CMK (cell line): ENCODE measurements at places on chromosomes 5 and 9.

- no peak for DNase-seq
Measured at GRCh38 chr9:131744171-131744719, 4.4 kb upstream of the RAPGEF1 start.

DNA sequence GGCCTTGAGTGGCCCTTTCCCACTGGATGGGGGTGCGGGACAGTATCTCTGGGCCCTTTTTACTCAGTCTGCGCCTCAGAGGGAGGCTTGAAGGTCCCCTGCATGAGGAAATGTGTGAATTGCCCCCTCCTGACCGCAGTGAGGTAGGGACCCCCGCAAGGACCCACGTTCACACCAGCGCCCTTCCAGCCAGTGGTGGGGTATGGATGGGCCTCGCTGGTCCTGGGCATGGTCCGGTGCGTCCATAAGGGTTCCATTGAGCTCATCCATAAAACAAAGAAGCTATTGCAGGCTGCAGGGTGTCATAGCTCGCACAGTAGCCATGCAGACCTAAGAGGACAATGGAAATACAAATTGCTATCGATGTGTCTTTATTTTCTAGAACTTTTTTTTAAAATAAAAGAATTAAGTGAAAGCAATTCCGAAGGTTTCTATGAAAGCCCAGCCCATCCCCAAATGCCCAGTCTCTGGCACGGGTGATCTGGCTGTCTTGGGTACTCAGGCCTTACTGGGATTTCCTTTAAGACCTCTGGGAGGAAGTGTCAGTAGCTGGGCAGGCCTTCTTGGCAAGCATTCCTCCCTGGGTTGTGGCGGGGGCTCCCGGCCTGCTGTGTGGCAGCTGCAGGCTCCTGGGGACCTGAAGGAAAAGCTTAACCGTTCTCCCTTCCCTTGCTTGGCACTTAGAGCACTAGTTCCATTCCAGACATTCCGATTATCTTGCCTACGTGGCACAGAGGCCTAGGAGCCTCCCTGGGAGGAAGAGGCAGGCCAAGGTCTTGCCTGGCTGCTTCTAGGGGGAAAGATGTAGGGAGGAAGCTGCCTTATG lies 1.5 kb upstream of the SEMA5A start:
- no peak for DNase-seq

GRCh38 chr9:35937227-35937626 lies 20.7 kb downstream of the OR2S2 start:
- DNase-seq = no peak

DNA sequence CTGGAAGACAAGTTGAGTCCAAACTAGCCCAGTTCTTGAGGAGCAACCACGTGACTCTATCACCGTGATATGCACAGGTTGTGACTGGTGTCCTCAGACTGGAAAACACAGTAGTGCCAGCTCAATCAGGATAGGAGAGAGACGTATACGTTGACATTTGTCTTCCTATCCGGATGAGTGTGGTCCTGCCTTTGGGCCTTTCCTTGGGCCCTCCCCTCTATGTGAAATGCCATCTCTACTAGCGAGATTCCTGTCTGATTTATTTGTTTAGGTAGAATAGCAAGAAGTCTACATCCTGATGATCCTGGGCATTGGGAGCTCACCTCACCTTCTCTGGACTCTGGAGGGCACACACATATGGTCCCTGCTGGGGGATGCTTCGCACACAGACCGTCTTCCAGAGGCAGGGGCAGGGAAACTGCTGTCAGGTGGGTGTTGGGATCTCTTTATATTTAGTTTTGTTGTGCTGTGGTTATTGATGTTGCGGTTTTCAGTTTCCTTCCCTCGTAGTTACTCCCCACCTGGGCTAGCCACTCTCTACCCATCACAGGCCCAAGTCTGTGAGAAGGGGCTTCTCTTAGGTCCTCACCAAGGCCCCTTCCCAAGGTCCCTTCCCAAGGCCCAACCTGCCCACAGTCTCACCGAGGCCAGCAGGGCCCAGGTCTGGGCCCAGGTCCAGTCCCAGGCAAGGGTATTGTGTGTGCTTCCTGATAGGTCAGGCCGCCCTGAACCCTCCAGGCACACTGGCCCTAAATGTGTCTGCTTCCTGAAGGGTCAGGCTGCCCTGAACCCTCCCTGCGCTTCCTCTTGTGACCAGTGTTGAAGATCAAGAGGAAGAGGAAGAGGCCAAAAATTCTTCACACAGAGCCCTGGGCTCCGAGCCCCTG lies 19.0 kb upstream of the SPINK4 start:
- peak; percentile 52 for DNase-seq

DNA sequence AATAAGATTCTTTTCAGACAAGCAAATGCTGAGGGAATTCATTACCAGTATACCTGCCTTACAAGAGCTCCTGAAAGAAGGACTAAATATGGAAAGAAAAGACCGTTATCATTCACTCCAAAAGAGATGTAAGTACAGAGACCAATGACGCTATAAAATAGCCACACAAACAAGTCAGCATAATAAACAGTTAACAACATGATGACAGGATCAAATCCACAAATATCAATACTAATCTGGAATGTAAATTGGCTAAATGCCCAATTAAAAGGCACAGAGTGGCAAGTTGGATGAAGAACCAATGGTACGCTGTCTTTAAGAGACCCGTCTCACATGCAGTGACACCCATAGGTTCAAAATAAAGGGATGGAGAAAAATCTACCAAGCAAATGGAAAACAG lies 349.6 kb upstream of the MPDZ start:
- DNase-seq = no peak

GRCh38 chr5:58012102-58012501 lies 447.8 kb downstream of the PLK2 start:
- no peak for DNase-seq

GRCh38 chr9:136527131-136527530 lies 18.7 kb downstream of the NOTCH1 start:
- no peak for DNase-seq

DNA sequence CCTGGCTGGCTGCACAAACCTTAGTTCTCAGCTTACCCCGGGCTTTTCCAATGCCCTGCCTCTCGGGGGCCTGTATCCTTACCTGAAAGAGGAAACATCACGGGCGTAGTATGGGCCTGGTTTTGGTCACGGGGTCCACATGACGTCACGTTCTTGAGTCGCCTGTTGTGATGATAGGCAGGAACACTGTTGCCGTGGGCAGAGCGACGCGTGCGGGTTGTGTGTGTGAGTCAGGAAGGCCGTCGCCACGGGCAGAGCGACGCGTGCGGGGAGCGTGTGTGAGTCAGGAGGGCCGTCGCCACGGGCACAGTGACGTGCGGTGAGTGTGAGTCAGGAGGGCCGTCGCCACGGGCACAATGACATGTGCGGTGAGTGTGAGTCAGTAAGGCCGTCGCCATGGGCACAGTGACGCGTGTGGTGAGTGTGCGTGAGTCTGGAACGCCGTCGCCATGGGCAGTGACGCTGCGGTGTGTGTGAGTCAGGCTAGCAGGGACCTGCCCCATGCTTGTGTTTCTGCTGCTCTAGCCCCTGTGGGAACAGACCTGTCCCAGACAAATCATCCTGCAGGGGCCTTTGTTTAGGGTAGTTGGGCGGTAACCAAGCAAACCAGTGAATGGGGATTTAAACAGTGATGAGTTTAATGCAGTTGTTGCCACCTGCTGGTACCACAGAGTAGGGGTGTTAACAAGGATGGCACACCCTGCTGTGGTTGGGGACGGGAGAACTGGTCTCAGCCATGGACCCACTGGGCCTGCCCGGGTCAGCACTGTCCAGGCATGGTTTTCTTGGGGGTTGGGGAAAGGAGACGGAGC lies 19.8 kb downstream of the TRIP13 start:
- DNase-seq = no peak

GRCh38 chr5:92460505-92460904 lies 1077.4 kb upstream of the ARRDC3 start:
- no peak for DNase-seq

DNA sequence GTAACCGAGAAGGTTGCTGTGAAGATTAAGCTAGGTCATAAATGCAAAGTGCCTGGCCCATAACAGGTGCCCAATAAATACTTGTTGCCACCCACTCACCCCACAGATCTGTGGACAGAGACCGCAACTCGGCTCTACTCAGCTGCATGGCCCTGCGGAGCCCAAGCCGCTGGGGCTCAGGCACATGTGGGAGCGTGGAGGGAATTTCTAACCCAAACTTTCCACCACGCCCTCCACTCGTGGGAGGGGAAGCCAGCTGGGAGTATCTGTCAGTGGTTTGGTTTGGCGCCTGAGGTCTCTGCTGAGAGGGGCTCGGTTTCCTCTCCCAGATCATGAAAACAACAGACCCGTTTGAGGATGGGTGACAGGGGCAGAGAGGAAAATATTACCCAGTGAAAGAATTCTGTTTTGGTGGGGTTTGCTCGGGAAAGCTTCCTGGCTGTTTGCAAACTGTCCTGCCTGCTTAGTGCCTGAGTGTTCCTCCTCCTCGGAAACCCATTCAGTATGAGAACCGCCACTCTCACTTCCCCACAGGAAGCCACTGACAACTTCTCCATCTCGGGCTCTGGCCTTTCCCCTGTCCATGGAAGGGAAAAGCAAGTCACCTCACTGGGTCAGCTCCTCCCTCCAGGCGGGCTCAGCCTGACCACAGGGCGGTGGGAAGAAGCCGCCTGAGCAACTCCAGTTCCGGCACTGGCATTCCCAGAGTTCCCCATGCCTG lies 60.1 kb downstream of the RGS3 start:
- peak; percentile 45 for DNase-seq

DNA sequence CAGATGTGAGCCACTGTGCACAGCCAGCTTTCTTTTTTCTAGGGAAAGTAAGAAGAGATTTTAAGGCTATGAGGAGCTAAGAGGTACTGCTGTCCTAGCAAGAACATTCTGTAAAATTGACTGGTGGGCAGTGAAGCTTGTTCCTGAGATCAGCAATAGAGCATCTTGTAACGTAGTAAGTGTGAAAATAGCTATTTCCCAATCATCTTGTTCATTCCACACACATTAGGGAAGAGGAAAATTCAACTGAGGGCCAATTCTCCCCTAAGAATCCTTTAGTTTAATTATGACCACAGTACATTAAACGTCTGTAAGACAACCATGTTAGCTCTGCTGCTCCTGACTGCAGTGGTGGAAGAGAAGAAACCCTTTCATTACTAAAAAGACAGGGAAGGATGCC lies 246.2 kb downstream of the EFNA5 start:
- DNase-seq = no peak

DNA sequence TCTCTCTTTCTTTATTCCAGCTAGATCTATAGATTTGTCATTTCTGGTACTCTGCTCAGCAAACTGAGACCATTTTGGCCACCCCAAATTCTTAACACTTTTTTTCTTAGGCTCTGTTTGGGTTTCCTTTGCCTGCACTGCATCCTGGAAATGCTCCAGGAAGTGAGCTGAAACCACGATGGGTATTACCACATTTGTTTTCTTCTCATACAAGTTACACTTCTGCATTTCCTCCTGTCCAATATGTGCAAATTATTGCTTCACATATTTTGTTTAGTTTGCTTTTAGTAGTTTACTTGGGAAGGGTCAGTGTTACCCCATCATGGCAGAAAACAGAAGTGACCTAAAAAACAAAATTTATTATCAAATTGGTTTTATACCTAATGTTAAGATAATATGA lies 498.6 kb upstream of the GRIN3A start:
- no peak for DNase-seq
